ENCODE measurements at places on chromosomes 7 and 10.
A peak's percentile ranks its signal among the peaks of the same experiment; 100 is the strongest.

DNA sequence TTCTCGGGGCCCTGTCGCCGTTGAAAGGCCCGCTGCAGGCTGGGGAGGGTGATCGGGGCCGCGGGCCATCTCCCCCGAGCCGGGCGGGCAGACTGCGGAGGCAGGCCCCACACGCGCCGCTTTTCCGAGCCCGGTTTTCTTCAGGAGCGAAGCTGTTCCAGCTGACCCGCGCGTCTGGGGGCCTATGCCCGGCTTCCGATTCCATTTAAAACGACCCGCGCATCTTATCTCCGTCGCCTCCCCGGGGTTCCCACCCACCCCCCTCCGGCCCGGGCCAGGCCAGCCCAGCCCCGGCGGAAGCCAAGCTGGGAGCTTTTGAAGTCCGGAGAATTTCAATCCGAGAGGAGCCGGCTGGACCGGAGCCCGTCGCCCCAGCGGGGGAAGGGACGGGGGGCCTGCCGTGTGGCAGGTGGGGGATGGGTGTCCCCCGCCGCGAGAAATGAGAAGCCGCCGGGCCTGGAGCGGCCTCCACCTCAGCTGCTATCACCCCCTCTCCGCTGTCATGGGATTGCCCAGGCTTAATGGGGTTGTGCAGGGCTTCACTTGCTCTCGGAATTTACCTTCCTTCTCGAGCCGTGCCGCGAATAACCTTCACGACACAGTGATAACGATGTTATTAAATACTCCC lies 3.1 kb upstream of the EVX1 start:
- H3K27me3 ChIP-seq = peaks cover 88% of the 10 kb centered on the region
- no peak overlapping the region for H3K27ac ChIP-seq
- peak overlapping the region; percentile 20 for H3K4me3 ChIP-seq
- peaks cover 4% of the 10 kb centered on the region for H3K36me3 ChIP-seq

DNA sequence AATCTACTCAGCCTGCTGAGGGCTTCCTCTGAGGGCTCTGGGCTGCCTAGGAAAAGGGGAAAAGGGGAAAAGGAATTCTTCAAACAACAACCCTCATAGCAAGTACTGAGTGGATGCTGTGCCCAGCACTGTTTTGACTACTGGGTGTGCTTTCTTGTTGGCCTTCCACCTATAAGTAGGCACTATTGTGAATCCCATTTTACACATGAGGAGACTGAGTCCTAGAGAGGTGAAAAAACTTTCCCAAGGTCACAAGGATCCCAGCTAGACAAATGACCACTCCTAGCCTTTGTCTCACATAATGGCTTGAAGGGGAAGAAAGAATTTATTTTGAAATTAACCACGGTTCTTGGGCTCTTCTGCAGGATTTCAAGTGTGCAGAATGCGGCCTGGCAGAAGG lies 17.1 kb downstream of the FGF8 start:
- H3K4me3 ChIP-seq = no peak overlapping the region
- no peak overlapping the region for H3K27ac ChIP-seq
- H3K27me3 ChIP-seq = peaks cover 46% of the 10 kb centered on the region
- H3K4me1 ChIP-seq = no peaks in the 10 kb centered on the region

DNA sequence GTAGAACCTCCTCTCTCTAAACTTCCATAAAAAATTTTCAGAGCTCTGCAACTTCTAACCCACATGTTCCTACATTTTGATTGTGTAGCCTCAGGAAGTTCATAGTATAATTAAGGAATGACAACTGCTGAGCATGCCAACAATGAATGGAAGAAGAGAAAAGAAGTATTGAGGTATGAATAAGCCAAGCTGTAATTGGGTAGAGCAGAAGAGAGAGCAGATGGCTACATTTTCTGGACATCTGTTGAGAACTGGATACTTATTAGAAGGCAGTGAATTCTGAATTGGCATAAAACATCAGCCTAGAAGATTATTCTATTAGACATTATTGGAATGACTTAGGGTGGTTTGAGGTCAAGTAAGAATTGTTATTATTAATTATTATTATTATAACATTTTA lies 728.3 kb upstream of the PHF14 start:
- H3K27ac ChIP-seq = peak overlapping the region; percentile 0
- H3K4me3 ChIP-seq = no peak overlapping the region
- H3K4me1 ChIP-seq = peaks cover 25% of the 10 kb centered on the region
- DNase-seq = no peak

GRCh38 chr7:7569615-7570014 lies 2.9 kb downstream of the MIOS start:
- no peak overlapping the region for H3K4me3 ChIP-seq
- no peak for DNase-seq
- H3K27ac ChIP-seq = no peak overlapping the region

DNA sequence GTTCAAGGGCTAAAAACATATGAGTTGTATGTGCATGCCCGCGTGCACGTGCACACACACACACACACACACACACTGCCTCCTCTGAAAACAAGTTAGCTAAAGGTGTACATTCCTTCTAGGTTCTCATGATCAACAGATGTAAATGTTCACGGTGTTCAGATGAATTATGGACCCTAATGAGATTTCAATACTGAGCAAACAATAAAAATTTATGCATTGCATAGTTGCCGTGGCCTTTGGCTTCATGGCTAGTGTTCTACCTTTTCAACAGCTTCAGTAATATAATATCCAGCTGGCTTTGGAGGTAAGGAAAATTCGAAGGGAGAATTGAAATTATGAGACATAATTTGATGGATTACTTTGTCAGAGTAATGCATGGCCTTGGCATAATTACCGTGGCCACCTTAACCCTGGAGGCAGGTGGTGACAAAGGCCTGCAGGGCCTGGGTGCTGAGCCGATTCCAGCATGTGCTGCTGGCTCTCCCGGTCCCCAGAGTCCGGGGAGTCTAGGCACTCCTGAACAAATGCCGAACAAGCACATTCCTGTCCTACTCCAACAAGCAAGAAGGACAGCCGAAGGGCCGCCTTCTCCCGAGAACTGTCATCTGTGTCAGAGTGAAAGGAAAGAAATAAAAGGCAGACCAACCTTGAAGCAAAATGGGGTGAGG lies 166.6 kb upstream of the TCF7L2 start:
- peaks cover 2% of the 10 kb centered on the region for H3K27me3 ChIP-seq
- H3K4me1 ChIP-seq = peaks cover 17% of the 10 kb centered on the region
- peaks cover 6% of the 10 kb centered on the region for H3K36me3 ChIP-seq
- DNase-seq = peak; percentile 66
- H3K4me3 ChIP-seq = peak overlapping the region; percentile 29

- H3K4me3 ChIP-seq = no peak overlapping the region
- no peak overlapping the region for H3K27ac ChIP-seq
- no peak for DNase-seq
- no peaks in the 10 kb centered on the region for H3K27me3 ChIP-seq
Measured at GRCh38 chr7:156956727-156957126, 7.2 kb downstream of the NOM1 start.

GRCh38 chr10:15220445-15220844 lies 52.0 kb upstream of the NMT2 start:
- no peak overlapping the region for H3K4me3 ChIP-seq
- peaks cover 3% of the 10 kb centered on the region for H3K4me1 ChIP-seq
- no peak for DNase-seq
- no peaks in the 10 kb centered on the region for H3K27me3 ChIP-seq
- H3K36me3 ChIP-seq = peaks cover 8% of the 10 kb centered on the region

DNA sequence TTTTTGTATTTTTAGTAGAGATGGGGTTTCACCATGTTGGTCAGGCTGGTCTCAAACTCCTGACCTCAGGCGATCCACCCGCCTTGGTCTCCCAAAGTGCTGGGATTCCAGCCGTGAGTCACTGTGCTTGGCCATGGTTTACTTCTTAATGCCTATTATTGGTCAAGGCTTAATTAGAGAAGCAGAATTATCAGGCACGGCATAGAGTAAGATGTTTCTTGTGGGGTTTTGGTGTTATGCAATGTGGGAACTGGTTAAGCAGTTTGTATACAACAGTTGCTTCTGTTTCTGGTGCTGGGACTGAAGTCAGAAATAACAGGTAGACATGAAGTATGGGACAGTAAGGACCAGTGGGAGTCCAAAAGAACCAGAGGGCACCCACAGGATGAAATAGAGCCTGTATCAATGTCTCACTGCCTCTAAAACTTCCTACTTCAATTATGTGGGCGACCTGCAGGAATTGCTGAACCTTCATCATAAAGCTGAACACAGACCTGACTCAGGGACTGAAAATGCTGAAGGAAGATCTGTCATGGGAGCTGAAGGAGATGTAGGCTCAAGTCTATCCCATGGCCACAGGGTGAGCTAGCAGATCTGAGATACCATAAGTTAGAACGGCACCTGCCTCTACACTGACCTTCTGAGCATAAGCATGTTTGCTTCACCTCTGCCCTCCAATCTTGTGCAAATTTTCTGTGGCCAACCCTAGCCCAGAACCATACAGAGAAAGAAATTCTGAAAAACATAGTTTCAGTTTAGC lies 38.3 kb upstream of the VCL start:
- H3K36me3 ChIP-seq = no peaks in the 10 kb centered on the region
- H3K4me1 ChIP-seq = peaks cover 22% of the 10 kb centered on the region
- H3K27ac ChIP-seq = no peak overlapping the region
- no peak for DNase-seq

DNA sequence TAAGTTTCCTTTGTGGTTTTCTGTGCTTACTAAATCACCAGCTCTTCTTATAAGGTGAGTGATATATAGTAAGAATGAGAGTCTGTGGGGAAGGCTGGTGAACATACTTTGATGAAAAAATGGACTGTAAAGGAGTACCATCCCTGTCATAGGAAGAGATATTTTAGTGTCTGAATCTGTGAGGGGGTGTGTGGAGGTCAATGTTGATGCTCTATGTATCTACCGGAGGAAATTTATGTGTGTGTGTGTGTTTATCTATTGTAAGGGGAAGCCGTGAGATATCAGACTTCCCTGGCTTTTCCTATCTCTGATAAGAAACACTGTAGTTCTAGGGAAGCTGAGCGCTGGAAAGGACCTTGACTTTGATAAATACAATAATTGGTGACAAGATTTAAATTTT lies 179.0 kb downstream of the PCDH15 start:
- H3K27ac ChIP-seq = no peak overlapping the region
- H3K4me1 ChIP-seq = no peaks in the 10 kb centered on the region
- no peaks in the 10 kb centered on the region for H3K36me3 ChIP-seq

DNA sequence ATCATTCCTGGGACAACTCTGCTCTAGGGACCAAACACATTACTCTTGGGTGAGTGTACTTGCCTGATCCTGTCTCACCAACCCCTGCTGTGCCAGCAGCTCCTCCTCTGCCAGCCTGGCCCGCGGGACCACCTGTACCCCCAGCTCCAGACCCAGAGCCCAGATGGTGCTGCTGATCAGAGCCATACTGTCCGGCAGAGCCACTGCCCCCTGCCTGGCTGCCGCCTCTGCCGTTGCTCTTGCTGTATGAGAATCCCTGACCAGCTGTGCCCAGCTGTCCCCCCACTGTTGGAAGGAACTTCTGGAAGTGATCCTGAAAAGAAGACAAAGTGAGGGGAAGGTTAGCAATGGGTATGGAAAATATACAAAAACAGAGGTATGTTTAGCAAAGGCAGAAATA lies 6.9 kb downstream of the MYOZ1 start:
- H3K4me1 ChIP-seq = no peaks in the 10 kb centered on the region
- H3K36me3 ChIP-seq = no peaks in the 10 kb centered on the region
- peaks cover 2% of the 10 kb centered on the region for H3K27me3 ChIP-seq
- no peak overlapping the region for H3K27ac ChIP-seq
- no peak for DNase-seq
- no peak overlapping the region for H3K4me3 ChIP-seq

GRCh38 chr10:121137533-121137932 lies 286.4 kb downstream of the WDR11 start:
- no peak overlapping the region for H3K27ac ChIP-seq
- no peak overlapping the region for H3K4me3 ChIP-seq
- peaks cover 8% of the 10 kb centered on the region for H3K27me3 ChIP-seq
- no peak for DNase-seq
- no peaks in the 10 kb centered on the region for H3K36me3 ChIP-seq

DNA sequence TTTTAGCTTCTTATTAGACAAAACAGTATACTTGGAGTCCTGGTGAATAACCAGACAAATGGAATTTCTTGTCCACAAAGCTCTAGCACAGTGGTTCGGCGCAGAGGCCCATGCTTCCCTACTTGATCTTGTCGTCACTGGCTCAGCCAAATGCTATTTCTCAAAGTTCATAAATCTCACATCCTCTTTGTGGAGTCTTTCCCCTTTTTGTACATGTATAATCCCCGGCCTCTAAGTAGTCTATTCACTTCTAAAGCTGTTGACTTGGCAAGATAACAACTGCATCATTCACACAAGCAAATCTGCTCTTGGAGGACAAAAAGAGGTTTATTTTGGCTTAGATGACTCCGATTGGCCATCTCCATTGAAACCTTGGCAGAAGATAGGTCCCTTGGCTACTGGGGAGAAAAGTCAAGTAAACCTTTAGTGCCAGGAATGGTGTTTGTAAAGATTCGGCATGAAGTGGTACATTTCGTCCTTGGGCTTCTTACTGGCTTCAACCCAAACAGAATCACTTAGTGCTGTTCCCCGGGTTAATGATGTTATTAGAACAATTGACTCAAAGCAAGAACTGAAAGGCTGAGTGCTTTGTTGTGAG lies 5.1 kb upstream of the AKR1E2 start:
- DNase-seq = no peak
- H3K4me3 ChIP-seq = no peak overlapping the region
- H3K4me1 ChIP-seq = no peaks in the 10 kb centered on the region
- H3K27ac ChIP-seq = no peak overlapping the region

DNA sequence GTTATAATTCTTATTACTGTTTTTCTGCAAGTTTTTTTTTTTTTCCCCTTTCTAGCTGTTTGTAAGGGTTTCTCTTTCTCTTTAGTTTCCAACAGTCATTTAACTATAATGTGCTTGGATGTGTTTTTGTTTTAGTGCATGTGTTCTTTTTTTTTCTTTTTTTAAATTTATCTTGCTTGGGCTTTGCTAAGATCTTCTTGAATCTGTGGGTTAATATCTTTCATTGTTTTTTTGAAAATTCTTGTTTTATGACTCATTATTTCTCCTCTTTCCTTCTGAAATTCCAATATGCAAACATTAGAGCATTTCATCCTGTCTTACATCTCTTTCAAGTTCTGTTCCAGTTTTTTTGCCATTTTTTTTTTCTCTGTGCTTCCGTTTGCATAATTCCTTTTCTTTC lies 5.7 kb upstream of the HK1 start:
- H3K36me3 ChIP-seq = no peaks in the 10 kb centered on the region
- H3K27me3 ChIP-seq = peaks cover 5% of the 10 kb centered on the region
- no peak overlapping the region for H3K4me3 ChIP-seq
- no peak for DNase-seq
- no peak overlapping the region for H3K27ac ChIP-seq

DNA sequence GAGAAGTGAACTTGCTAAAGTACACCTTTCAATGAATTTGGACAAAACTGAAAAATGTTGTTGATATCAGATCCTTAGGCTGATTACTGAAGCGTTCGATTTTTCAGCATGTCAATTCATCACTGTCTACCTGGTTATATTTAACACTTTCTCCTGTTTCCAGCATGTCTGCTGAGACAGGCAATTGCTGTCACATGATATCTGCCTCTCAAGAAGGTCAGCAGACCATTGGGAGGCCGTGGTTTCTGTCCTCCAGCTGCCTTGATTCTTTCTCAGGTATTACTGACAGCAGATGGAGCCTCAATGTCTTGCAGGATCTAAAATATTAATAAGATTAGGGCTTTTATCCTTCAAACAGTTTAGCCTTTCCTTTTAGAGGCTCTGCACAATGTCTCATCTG lies 127.5 kb downstream of the SNX10 start:
- no peaks in the 10 kb centered on the region for H3K4me1 ChIP-seq
- no peak overlapping the region for H3K27ac ChIP-seq
- DNase-seq = no peak
- no peaks in the 10 kb centered on the region for H3K36me3 ChIP-seq
